Neural progenitor cell (in vitro differentiated cells): ENCODE measurements at places on chromosomes 2 and 18. TPM values are rescaled to one million over a fixed set of nuclear protein-coding genes. Genes with fewer than 3 reads are reported as not detected.

DNAJC5G gene
- total RNA-seq, result not detected in 2 replicates

EN1 gene
- not detected in 2 replicates for total RNA-seq

TMEM247 gene
- not detected in 2 replicates for total RNA-seq

SFTPB gene
- not detected in 2 replicates for total RNA-seq

FOXD4L1 gene
- 0.12 TPM in 1 of 2 replicates, not detected in the other for total RNA-seq

USP34 gene
- total RNA-seq, result 106 and 162 TPM in 2 replicates

CCDC85A gene
- total RNA-seq, result 0.34 and 0.43 TPM in 2 replicates

CCDC141 gene
- total RNA-seq, result 0.46 and 1.8 TPM in 2 replicates

DNA sequence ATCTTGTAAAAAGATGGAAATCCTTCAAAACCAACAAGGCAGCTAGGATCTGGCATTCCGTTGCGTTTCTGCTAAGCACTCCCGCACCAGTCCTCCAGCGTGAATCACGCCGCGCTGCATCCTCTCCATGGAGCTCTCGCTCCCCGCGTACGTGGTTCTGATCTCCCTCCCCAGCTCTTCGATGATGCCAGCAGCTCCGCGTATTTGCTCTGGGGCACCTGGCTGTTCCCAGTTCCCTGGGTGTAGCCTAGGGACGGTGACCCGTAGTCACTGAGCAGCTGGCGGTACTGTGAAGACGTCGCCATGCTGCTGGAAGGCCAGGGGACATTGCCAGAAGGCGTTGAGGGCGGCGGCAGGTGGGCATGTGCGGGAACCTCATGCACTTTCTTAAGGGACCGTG lies 407.5 kb downstream of the RNF144A start:
- H3K27me3 ChIP-seq, result peaks cover 11% of the 10 kb centered on the region
- peaks cover 31% of the 10 kb centered on the region for H3K4me1 ChIP-seq
- no peak overlapping the region for H3K27ac ChIP-seq

GRCh38 chr2:69988086-69988635 lies 26.7 kb upstream of the ASPRV1 start:
- H3K27me3 ChIP-seq, result no peaks in the 10 kb centered on the region
- H3K4me3 ChIP-seq, result no peak overlapping the region
- no peaks in the 10 kb centered on the region for H3K36me3 ChIP-seq
- DNase-seq, result no peak
- H3K4me1 ChIP-seq, result no peaks in the 10 kb centered on the region

- no peak overlapping the region for H3K4me3 ChIP-seq
- no peaks in the 10 kb centered on the region for H3K27me3 ChIP-seq
- H3K4me1 ChIP-seq, result no peaks in the 10 kb centered on the region
- DNase-seq, result no peak
- no peaks in the 10 kb centered on the region for H3K36me3 ChIP-seq
Observed at GRCh38 chr2:150466741-150467620, 20.5 kb downstream of the RND3 start.

DNA sequence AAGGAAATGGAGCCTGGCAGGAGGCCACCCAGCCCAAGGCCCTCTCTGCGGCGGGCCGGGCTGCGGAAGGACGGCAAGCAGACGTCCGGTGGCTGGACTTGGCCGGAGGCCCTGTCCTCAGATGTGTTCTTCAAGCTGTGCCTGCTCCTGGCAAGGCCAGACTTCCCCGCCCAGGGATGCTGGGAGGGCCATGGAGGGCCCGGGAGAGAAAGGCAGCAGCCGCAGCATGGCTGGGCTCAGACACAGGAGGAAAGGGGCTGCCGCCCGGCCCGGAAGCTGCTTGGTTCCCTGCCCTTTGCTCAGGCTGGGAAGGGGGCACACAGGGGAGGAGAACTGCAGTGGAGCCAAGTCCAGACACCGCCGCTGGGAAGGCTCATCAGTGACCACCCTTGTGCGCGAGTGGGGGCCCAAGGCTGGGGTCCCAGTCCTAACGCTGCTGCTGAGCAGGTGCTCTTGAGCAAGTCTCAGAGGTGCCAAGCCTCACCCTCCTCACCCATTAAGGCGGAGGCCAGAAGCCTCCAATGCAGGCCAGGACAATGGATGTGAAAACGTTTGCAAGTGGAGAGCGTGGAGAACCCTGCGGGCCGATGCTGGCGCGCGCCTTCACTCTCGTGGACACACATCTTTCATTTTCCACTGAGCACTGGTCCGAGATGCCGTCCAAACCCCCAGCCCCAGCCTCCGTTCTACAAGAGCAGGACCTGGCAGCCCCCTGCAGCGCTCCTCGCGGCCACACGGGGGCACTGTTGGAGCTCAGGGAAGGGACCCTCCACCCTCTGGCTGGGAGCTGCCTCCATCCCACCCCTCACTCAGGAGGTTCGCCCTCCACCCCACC lies 7.9 kb downstream of the CROCC2 start:
- H3K4me1 ChIP-seq, result peaks cover 12% of the 10 kb centered on the region
- no peaks in the 10 kb centered on the region for H3K36me3 ChIP-seq
- peaks cover 27% of the 10 kb centered on the region for H3K27me3 ChIP-seq
- no peak overlapping the region for H3K27ac ChIP-seq
- peak; percentile 82 for DNase-seq

- H3K4me1 ChIP-seq, result peaks cover 14% of the 10 kb centered on the region
- H3K4me3 ChIP-seq, result no peak overlapping the region
- peaks cover 100% of the 10 kb centered on the region for H3K27me3 ChIP-seq
- H3K27ac ChIP-seq, result no peak overlapping the region
- no peak for DNase-seq
Observed at GRCh38 chr2:218982586-218983262, 2.3 kb downstream of the FEV start.

DNA sequence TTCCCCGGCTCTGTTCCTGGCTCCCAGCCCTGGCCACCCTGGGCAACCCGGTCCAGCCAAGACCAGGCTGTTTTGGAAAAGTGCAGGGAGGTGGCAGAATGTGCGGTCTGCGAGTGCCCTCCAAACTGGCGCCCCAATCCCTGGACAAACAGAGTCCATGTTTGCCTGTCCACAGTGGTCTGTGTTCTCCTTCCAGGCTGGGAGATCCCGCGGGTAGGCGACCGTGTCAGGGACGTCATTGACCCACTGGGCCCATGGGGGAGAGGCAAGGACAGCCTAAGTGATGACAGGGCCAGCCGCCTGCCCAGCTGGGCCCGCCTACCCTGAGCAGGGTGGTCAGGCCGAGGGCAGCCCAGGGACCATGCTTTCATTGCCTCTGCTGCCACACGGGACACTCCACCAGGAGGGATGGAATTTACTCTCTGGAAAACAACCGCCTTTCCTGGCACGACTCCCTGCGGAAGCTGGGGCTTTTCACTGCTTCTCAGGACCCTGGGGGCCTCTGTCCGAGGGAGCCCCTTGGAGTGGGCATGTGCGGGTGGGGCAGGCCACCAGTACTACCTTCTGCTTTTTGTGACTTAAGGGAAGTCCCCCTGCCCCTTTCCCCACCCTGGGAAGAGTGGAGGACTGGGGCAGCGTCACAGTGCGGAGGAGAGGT lies 20.1 kb downstream of the CYP26B1 start:
- no peak overlapping the region for H3K4me3 ChIP-seq
- no peaks in the 10 kb centered on the region for H3K36me3 ChIP-seq
- peaks cover 27% of the 10 kb centered on the region for H3K4me1 ChIP-seq
- no peak overlapping the region for H3K27ac ChIP-seq
- no peak for DNase-seq
- no peaks in the 10 kb centered on the region for H3K27me3 ChIP-seq

GRCh38 chr2:159609811-159610549 lies 6.4 kb downstream of the BAZ2B start:
- no peak overlapping the region for H3K27ac ChIP-seq
- no peaks in the 10 kb centered on the region for H3K27me3 ChIP-seq
- peak; percentile 26 for DNase-seq
- H3K36me3 ChIP-seq, result no peaks in the 10 kb centered on the region
- no peak overlapping the region for H3K4me3 ChIP-seq
- H3K4me1 ChIP-seq, result peaks cover 48% of the 10 kb centered on the region

DNA sequence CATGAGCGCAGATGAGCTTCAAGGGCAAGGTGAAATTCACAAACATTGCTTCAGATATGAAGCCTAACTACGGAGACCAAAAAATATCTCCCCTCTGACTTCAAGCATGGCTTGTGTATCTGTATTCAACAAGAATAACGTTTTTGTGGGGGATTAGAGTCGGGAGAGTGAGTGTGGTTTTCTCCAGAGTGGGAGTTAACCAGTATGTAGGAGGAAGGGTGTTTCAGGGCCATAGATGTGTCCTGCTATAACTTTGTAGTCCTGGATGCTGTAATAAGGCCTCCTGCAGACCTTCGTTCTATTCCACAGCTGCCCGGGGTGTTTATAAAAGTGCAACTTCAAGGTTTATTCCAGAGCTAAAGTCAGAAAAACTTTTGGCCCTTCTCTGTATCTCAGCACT lies 12.9 kb upstream of the C2orf74 start:
- no peaks in the 10 kb centered on the region for H3K27me3 ChIP-seq
- DNase-seq, result no peak
- H3K4me1 ChIP-seq, result no peaks in the 10 kb centered on the region
- no peak overlapping the region for H3K27ac ChIP-seq

- no peaks in the 10 kb centered on the region for H3K27me3 ChIP-seq
- H3K4me3 ChIP-seq, result no peak overlapping the region
- no peaks in the 10 kb centered on the region for H3K36me3 ChIP-seq
- H3K27ac ChIP-seq, result no peak overlapping the region
- no peaks in the 10 kb centered on the region for H3K4me1 ChIP-seq
Observed at GRCh38 chr2:39881948-39882347, 102.9 kb upstream of the THUMPD2 start.

GRCh38 chr2:5539282-5540165 lies 152.7 kb upstream of the SOX11 start:
- H3K36me3 ChIP-seq, result no peaks in the 10 kb centered on the region
- no peaks in the 10 kb centered on the region for H3K27me3 ChIP-seq
- DNase-seq, result no peak
- H3K27ac ChIP-seq, result no peak overlapping the region
